NCI-H226 (cell line): ENCODE measurements at places on chromosomes 1 and 21.

DNA sequence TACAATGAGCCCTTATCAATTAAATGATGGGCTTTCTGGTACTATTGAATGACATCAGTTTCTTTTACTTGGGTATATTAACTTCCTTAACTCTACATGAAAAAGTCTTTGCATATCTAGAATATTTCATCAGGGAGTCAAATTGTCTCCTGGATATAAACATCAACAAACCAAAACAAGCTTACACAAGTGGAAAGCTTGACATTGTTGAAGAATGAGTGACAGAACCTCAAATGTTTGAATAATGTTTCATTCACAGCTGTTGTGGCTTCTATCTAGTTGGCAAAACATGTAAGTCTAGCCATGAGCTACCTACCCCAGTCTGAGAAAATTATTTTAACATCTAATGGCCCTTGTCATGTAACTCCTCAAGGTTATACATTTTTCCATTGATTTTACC is 604.8 kb upstream of the ADAMTS5 start:
- DNase-seq: peak; percentile 86

GRCh38 chr1:51280321-51280978 is 44.4 kb downstream of the RNF11 start:
- DNase-seq: no peak

DNA sequence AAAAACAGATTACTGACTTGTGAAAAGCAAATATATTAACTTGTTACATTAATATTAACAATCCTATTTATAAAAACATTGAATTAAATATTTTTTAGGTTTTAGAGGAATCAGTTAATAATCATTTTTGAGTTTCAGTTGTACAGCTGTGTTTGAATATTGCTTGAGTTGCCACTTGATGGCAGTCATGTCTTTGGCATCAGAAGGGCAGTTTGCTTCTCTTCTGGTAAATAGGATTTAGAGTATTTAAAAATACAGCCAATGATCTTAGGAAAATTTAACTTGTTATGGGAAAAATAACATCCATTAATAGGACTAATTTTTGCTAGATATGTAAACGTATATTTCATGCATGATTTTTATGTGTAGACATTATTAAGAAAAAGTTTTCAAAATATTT is 234.1 kb downstream of the NCAM2 start:
- DNase-seq: no peak

DNA sequence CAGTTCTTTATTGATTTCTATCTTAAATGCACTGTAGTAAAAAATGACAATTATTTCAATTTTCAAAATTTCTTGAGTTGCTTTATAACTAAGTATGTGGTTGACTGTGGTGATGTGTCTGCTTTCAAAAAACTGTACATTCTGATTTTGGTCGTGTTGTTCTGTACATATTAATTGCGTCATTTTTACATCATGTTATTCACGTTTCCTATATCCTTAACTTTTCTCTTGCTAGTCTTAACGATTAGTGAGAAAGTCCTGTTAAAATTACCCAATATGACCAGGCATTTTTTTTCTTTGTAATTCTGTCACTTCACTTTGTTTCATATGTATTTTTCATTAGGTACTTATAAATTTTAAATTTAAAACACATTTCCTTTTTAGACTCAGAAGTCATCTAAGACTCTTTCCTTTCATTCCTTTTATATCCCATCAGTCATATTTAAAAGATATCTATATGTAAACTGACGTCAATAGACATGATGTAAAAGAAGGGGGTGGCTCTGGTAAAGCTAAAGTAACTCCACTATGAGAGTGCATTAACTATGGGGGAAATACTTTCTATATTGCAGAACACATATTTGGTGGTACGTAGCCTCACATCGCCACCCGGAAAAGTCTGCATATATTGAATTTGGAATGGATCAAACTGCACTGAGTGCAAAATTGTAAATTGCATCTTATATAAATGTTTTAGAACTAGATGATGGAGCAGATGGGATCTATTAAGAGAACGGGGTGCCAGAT is 1.1 kb upstream of the COA6 start:
- no peak for DNase-seq

- no peak for DNase-seq
Observed at GRCh38 chr1:89610457-89611011, 22.4 kb upstream of the LRRC8C start.
